ENCODE measurements at places on chromosomes 5 and 9.

- DNase-seq = no peak
Measured at GRCh38 chr5:35122819-35123218, 75.1 kb upstream of the AGXT2 start.

GRCh38 chr9:133705576-133705975 is 32.6 kb downstream of the SARDH start:
- DNase-seq = no peak

DNA sequence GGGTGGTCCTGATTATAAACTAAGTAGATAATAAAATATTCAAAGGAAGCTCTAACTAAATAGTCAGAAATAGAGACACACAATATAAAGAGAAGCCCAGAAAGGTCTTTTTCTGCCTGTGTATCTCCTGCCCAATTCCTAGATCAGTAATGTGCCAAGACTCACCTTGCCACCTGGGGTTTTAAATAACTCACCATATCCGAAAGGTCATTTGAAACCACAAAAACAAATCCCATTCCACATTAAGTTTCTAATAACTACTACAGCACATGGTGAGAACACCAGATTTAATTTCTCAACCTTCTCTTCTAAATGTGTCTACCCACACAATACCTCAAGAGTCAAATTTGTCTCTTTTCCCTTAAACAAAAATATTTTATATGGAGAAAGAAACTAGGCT is 75.2 kb downstream of the ZNF608 start:
- DNase-seq = no peak

DNA sequence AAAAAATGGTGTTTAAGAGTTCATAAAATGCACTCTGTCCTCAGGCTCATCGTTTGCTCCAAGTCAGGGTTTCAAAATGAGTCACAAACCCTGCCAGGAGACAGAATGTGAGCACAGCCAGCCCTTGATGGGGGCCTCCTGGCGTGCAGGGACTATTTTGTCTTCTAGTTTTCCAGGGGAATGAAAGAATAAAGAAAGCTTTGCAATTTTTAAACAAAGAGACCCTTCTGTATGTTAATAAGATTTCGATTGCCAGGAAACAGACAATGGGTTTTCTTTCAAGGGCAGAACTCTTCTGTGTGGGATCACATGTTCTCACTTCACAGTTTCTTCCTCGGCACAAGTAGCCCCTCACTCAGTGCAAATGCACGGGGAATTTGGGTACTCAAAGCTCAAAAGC is 121.4 kb upstream of the C6 start:
- no peak for DNase-seq

DNA sequence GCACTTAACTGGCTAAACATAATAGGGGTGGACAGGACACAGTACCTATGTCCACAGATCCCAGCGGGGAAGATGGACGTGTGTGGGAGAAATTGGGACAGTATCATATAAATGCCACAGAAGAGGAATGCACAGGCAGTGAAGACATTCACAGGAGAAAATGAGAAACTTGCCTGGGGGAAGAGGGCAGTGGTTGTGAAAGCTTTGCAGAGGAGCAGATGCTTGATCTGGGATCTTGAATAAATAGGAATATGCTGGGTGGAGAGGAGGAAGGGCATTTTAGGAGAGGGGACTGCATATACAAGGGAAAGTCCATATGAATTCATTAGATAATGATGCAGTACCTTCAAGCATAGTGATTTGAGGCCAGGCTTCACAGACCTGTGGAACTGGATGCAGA is 13.6 kb downstream of the TMEM268 start:
- DNase-seq = no peak

- DNase-seq = no peak
Measured at GRCh38 chr9:4098031-4098430, 201.8 kb downstream of the GLIS3 start.
